ENCODE measurements at places on chromosomes 11 and 22.

DNA sequence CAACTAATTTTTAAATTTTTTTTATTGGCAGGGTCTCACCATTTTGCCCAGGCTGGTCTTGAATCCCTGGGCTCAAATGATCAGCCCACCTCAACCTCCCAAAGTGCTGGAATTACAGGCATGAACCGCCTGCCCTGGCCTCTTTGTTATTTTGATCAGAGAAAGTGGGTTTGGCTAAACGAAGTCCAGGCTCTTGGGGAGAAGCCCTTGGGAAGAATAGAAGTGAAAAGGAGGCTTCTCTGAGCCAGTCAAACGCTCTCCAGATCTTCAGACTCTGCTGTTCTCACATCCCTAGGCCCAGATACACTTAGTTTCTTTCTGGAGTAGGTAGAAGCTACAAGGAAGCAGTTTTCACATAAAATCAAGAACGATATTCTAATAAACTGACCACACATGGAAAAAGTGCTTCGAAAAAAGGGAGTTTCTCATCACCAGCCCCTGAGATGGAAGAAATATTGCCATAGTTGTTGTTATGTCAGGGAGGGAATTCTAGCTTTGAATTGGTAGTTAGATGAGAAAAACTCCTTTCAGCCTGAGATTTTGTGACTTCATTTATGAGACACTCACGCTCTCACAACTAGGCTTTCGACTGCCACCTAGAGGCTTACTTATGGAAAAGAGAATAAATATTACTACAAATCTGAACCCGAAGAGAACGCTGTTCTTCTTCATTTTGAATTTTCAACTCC, 41.7 kb upstream of the AQP11 start:
- no peak for DNase-seq

- DNase-seq, result no peak
Observed at GRCh38 chr11:133679896-133680295, 147.6 kb upstream of the OPCML start.

GRCh38 chr11:42074306-42074705, 614.9 kb upstream of the LRRC4C start:
- DNase-seq, result no peak

DNA sequence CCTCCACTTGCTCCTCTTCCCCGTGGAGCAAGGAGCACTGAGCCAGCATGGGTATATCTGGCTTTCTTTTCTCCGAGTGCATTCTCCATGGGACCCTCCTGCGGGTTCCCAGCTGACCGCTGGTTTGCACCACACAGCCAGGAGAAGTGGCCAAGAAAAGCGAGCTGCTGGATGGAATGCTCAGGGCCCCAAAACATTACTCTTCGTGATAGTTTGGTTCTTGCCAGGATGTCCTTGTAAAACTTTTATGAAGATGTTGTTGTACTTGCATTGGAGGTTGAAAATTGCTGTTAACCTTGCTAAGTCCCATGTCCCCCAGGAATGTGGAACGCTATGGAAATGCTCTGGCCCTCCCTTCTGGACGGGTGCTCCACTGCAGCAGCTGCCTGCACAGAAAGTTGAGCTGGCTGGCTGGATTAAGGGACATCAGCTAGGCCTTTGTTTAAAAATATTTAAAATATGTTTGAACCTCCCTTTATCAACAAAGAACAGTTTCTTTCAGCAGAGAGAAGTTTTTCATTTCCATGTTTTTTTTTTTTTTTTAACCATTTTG, 68.7 kb downstream of the ZNRF3 start:
- no peak for DNase-seq

DNA sequence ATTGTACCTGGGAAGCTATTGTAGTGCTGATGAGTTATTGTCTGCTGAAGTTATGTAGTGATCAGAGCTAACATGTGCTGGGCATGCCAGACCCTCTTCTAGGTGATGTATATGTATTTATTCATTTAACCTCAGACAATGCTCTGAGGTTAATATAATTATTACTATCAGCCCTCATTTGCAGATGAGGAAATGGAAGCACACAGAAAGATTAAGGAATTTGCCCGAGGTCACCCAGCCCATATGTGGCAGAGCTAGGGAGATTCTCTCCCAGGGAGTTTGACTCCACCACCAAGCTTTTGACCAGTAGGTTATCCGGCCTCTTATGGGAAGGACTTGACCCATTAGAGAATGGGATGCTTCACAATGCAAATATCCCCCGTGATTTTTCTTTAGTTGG, 114.2 kb upstream of the NAV2 start:
- DNase-seq, result no peak

- no peak for DNase-seq
Observed at GRCh38 chr11:65376138-65376713, 6.2 kb downstream of the SLC25A45 start.

GRCh38 chr11:31303644-31304180, 65.8 kb downstream of the DCDC1 start:
- no peak for DNase-seq

DNA sequence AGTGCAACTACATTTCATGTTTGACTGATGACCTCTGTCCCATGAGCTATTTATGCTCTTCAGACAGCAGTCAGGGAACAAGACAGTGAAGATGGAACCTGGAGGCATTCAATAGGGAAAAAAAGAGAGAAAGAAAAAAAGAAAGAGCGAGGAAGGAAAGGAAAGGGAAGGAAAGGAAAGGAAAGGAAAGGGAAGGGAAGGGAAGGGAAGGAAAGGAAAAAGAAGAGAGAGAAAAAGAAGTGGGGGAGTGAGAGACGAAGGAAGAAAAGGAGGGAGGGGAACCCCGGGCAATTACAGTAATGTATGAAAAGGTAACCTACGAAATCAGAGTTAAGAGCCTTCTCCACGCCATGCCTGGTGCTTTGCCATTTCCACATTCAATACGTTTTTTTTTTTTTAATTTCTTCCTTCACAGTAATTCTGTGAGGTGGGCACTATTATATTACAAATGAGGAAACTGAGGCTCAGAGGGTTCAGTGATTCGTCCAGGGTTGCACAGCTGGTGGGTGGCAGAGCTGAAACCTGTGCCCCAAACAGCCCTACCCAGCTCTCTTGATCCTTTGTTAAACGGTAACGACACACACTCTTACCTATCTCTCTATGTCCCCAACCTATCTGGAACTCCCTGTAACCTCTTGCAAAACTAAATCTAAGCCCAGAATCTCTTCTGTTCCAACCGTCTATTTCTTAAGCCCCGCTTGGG, 39.3 kb downstream of the ETS1 start:
- DNase-seq, result no peak

DNA sequence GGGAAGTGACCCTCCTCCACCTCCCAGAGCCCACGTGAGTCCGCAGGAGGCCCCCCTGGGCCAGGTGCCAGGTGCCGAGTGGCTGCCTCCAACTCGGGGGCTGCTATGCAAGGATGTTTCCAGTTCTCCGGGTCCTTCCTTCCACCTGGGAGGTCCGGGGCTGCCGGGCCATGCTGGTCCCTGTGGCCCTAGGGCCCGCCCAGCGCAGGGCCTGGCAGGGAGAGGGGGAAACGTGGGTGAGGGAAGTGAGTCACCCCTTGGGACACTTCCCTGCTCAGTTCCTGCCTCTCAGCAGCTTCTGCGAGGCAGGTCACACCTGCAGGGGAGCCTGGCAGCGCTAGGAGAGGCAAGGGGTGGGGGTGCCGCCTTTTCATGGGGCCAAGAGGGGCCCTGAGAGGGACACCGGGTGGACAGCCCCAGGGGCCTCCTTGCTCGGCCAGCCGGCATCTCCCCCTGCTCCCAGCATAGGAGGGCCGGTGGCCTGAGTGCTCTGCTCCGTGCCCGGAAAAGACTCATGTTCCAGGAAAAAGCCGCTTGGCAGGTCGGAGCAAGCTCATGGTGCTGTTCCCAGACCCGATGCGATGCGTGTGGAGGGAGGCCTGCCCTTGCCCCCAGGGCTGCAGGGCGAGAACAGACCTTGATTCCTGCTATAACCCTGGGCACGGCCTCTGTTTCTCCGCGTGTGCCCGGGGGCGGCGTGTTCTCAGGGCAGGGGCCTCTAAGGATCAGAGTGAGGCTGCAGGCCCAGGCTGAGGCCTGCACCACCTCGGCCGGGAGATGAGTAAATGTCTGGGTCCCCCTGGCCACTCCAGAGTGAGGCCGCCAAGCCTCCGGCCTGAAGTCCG, 30.3 kb upstream of the WNT7B start:
- no peak for DNase-seq

DNA sequence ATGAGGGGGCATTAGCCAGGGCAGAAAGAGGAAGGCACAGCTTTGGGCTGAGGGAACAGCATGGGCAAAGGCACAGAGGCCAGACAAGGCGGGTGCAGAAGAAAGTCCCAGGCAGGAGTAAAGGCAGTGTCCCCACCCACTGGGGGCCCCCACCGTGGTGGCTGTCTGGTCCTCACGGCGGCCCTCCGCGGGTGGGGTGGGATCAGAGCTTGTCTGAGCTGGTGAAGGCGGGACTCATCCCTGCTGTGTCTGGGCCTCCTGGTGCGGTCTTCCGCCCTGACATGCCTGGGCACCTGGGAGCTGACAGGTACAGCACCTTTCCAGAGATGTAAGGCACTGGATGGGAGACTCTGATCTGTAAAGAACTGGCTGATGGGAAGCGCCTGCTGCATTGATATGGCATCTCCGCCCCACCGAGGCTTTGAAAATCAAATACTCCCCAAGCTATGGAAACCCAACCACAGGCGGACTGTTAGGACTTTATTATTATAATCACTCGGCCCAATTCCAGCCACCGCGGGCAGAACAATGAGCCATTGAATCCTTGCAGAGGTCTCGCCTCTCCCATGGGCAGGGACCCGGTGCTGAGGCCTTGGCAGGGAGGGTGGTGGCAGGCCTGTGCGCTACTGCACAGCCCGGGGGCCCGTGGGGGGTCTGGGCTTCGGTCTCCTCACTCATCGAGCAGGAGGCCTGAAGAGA, 14.2 kb upstream of the GNB1L start:
- DNase-seq, result no peak

- DNase-seq, result no peak
Observed at GRCh38 chr11:63574856-63575602, 11.8 kb upstream of the PLAAT2 start.

Data from stimulated activated CD4-positive, alpha-beta T cell treated with anti-CD3 and anti-CD28 coated beads, Interleukin-1b, Interleukin-23, amount 100 ng/mL, for 24 hours (primary cell).